ENCODE measurements at places on chromosomes 12 and 14.

DNA sequence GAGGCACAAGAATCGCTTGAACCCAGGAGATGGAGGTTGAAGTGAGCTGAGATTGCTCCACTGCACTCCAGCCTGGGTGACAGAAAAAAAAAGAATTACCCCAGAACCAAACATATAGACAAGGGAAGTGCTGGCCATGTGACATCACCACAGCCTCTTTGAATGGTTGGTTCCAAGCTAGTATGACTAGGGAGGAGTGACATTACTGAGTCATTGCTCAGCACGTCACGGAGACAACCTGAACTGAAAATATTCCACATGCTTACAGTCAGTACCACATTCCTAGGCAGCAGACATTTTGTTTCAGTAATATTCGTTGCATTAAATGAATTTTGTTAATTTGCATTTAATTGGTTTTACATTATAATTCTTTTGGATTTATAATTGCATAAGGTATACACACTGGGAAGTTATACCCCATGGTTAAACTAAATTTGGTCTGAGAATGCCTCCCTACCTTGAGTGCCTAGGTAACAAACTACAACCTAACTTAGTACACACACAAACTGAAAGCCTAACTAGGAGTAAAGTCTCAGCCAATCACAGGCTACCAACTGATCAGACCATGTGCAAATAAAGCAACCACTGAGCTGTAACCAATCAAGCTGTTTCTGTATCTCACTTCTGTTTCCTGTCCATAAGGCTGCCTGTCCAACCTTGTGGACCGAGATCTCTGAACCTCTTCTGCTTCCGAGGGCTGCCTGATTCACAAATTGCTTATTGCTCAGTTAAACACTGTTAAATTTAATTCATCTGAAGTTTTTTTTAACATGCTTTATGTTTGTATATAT lies 164.4 kb downstream of the CAND1 start:
- DNase-seq, result peak; percentile 69

DNA sequence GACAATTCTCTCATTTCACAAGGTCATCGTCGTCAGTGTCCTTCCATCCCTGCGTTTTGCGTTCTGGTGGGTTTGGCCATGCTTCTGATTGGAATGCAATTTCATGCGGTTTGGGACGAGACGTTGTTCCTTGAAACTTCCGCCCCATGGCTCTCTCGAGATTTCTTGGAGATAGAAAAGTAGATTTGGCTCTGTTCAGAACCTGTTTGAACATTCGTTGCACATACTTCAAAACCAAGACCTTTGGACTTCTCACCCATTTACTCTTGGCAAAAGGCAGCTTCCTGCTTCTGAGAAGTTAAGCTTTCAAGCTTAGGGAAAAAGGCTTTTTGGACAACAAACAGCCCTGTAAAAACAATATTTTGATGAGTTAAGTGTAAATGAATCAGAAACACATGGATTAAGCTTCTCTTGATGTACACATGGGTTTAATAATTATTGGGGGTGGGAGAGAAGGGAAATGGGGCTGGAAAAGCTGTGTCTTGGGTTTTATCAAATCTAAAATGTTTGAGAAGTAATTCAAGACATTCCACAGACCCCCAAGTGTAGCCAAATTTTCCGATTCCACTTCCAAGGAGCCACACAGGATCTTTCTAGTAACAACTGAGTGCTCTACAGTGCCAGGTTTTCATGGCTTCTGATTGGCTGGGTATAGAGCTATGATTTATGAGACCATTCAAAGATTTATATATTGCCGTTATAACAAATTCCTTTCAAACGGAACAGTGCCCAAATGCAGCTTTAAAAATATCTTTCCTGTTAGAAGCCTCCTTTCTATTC lies 467.2 kb downstream of the MED13L start:
- peak; percentile 11 for DNase-seq

DNA sequence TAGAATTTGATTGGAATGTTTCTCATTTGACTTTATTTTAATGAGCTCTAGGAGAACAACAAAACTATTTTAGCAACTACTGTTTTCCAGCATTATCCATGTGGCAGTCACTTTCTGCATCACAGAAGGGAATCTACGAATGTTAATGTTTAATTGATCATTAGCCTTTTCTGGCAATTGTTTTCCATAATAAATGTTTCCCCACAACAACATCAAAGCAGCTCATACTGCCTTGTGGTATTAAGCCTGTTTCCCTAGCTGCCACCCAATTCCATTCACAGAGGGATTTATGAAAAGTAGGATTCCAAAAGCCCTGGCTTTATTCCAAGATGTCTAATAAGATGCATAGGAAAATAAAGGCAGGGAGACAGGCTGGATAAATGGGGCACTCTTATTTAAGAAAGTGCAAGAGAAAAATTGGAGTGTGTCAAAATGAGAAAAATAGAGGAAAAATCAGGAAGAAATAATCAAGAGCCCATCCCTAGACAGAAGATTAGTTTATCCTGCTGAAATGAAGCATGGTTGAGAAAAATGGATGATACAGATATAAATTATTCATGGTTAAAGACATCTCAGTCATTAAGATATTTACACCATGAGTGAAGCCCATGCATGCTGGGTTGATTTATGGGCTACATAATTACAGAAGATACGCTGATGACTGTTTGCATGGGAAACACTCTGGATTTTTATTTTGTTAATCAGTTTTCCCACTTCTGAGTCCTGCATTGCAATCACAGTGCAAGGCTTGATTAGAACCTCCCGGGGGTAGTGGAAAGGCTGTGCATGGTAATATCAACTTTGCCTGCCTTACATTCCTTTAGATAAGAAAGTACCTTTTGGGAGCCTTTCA lies 180.3 kb downstream of the HELB start:
- DNase-seq, result no peak

- peak; percentile 11 for DNase-seq
Observed at GRCh38 chr14:33568935-33569579, 381.8 kb downstream of the EGLN3 start.

DNA sequence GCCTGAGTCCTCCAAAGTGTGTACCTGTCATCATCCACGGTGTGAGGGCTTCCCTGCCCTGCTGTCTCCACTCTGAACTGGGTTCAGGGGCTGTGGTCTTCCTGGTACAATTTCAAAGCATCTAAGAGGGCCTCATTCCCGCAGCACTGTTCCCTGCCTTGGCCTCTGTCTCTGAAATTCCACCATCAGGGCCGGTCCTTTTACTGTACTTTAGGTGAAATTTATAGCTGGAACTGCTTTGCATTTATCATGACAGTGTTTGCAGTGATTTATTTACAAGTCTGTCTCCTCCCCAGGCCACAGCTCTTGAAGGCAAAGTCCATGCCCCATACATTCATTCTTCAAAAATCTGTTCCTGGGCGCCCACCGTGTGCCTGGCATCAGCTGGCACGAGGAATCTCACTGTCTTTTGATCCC lies 36.9 kb upstream of the NCOR2 start:
- DNase-seq, result no peak

- no peak for DNase-seq
Observed at GRCh38 chr14:68516342-68516741, 276.5 kb downstream of the ZFP36L1 start.

DNA sequence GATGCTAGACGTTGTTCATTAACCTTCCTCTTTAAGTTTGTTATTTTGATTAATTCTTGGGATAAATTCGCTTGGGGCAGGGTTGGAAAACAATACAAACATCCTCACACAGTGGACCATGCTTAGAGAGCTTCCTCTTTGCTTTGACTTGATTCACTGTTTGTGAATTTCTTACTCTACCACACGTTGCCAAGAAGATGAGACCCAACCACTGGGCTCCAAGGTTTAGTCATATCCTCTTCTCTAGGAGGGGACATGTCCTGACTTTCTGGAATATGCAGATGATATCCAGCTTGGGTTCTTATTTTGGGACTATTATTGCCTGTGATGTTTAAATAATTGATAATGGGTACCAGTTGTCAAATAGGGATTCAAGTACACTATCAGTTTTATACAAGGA lies 428.2 kb downstream of the ATP23 start:
- peak; percentile 62 for DNase-seq

DNA sequence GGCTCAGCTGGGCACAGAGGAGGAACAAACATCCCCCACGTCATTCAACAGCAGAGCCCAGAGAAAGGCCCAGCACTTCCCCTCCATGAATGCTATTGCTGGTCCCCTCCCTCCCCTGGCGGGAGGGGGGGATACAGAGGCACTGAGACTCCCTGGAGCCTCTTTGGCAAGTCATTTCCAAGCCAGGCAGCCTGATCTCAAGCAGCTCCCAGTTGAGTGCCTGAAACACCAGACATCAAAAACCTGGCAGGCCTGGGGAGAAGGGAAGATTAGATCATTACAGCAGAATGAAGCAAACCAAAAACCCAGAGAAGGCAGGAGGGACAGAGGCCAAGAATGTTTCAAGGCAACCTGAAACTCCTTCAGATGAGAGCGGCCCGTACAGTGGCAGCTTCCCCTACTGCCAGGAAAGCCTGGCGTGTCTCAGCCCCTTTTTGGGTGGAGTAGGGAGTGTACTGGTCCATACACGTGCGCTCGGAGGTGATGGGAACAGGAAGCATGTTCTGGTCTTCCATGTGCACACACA lies 92.1 kb downstream of the LRRC74A start:
- peak; percentile 92 for DNase-seq

DNA sequence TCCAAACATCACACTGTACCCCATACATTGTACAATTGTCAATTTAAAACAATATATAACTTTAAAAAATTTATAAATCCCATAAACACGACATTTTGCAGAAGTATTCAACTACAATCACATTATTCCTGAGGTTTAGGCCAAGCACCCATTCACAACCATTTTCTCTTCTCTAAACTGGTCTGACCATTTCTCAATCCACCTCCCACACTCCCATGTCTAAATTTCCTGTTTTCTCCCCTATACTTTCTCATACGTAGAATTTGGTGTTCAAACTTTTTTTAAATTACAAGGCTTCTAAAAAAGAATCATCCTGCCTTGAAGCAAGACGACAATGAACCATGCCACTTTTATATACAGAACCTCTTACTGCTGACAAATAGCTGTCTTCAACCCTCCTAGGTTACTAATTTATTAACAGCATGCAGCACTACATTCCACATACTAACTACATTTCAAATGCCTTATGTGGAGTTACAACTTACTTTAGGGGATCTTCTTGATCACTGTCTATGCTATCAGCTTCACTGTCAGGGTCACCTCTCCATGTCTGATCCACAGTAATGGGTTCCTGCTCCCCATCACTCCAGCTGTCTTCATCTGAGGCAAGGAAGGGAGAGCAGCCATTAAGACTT lies 3.4 kb downstream of the KANSL2 start:
- DNase-seq, result no peak

DNA sequence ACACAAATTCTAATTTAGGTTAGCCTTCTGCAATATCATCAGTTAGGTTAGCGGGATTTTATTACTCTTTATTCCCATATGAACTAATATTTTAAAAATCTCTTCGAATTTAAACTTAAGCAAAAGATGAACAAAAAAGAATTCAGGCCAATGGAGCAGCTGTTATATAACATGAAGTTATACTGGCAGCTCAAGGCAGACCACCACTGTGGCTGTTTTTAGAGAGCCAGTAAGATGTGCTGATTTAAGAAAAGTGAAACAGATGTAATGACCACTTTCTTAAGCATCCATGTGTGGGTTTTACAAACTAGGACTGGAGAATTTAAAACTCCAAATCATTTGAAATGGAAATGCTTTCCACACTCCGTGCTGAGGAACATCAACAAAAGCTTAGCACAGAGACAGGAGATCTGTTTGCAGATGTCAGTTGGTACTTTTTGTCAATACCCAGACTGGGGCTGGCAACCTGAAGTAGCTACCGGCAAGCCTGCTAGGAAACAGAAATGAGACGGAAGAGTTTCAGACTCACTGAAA lies 164.9 kb downstream of the TTC7B start:
- DNase-seq, result no peak

- no peak for DNase-seq
Observed at GRCh38 chr14:25080682-25081081, 30.7 kb upstream of the STXBP6 start.

- DNase-seq, result no peak
Observed at GRCh38 chr12:77559400-77560074, 271.2 kb upstream of the NAV3 start.

- no peak for DNase-seq
Observed at GRCh38 chr12:131140697-131141096, 187.0 kb downstream of the ADGRD1 start.

GRCh38 chr14:64778104-64778754 lies 74.0 kb downstream of the PLEKHG3 start:
- no peak for DNase-seq

- no peak for DNase-seq
Observed at GRCh38 chr12:11433664-11434063, 38.3 kb upstream of the PRB2 start.

DNA sequence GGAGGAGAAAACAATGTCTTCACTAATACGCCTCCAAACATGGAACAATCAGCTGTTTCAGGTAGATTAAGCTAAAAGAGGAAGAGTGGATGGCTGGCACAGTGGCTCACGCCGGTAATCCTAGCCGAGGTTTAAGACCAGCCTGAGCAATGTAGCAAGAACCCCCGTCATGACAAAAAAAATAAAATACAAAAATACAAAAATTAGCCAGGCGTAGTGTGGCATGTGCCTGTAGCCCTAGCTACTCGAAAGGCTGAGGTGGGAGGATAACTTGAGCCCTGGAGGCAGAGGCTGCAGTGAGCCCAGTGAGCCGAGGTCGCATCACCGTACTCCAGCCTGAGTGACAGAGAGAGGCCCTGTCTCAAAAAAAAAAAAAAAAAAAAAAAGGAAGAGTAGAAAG lies 1.2 kb upstream of the MED13L start:
- no peak for DNase-seq

DNA sequence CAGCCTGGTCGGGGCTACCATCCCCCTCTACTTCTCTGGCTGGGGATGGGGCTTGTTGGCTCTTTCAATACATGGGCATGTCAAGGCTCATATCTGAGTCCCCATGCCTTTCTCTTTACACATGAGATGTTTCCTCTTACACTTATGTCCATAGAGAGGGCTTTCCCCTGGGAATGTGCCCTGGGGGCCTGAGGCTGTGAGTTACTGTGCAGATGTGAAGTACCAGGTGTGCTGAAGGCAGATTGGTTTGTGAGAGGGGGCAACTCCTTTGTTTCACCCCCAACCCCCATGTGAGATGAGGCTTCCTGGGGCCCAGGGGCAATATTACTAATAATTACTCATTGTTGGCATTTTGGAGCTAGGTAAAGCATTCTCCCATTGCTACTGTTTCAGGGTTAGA lies 32.8 kb downstream of the NRXN3 start:
- no peak for DNase-seq

Measured in EH (cell line).